ENCODE measurements at places on chromosomes 4 and X.

- DNase-seq: peak; percentile 27
Measured at GRCh38 chr4:133145758-133146573, 3.1 kb upstream of the PCDH10 start.

- DNase-seq: peak; percentile 94
Measured at GRCh38 chr4:150072906-150073714, 5.1 kb upstream of the DCLK2 start.

DNA sequence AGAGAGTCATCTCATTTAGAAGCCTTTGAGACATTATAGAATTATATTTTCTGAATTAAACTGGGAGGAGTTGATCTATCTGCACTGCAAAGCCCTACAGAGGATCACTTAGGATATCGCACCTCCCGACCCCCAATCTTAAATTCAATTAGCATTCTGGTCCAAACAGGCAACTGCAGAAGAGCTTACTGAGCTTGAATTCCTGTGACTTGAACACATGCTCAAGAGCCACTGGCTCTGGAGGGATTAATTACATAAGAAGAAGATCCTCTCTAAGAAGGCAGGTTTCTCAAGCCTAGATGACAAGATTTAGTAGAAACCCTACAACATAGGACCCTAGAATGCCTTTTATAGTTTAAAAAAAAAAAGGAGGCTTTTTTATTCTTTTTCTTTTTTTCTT lies 548.9 kb downstream of the ARAP2 start:
- no peak for DNase-seq

DNA sequence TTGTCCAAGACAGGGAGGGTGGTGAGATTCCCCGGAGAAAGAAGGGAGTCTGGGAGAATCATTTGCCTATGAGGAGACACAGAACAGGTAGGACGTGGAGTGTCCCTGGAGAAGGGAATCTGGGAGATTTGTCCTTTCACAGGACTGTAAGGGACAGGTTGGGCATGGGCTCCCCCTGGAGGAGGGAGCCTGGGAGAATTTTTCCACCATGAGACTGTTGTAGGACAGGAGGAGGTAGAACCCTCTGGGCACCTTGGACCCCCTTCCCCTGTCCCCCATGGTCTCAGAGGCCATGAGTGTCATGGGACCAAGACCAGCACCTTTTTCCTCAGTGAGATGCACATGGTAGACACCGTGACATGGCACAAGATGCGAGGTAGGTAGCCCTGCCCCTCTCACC lies 2.8 kb downstream of the PORCN start:
- peak; percentile 44 for DNase-seq

GRCh38 chr4:335515-335914 lies 2.1 kb upstream of the ZNF141 start:
- DNase-seq: no peak

GRCh38 chrX:33194876-33195433 lies 16.4 kb downstream of the DMD start:
- DNase-seq: no peak

GRCh38 chr4:32985256-32985655 lies 2265.1 kb downstream of the PCDH7 start:
- peak; percentile 69 for DNase-seq
